Activated gamma-delta T cell treated with Interleukin-2 at 50 U/mL for 16 hours (primary cell): ENCODE measurements at places on chromosomes 5 and 9.

DNA sequence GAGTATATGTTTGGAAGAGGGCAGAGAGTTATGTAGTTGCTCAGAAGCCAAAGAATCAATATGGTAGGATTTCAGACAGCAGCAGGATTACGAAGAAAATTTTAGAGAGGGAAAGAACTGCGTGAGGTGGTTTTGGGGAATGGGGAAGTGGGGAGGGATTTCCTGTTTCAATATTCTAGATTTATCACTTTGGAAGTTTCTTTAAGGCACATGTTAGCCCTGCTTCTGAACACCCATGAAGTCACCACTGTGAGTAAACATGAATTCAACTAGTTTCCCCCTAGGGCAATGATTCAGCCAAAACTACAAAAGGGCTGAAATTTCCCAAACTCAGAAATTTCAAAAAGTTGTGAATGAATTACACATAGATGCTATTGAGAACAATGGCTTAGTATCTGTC lies 132.2 kb downstream of the EBF1 start:
- DNase-seq, result no peak

DNA sequence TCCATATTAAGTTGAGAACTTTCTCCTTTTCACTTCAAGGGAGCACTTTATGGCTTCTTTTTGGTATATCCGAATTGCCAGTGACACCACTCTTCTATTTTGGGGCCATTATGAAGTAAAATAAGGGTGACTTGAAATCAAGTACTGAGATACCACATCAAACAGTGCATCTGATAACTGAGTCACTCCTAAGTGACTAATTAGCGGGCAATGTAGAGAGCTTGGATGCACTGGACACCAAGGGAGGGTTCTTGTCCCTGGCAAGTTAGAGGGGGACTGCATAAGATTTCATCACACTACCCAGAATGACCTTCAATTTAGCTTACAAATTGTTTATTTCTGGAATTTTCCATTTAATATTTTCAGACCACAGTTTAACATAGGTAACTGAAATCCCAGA lies 813.9 kb upstream of the CDH10 start:
- no peak for DNase-seq

DNA sequence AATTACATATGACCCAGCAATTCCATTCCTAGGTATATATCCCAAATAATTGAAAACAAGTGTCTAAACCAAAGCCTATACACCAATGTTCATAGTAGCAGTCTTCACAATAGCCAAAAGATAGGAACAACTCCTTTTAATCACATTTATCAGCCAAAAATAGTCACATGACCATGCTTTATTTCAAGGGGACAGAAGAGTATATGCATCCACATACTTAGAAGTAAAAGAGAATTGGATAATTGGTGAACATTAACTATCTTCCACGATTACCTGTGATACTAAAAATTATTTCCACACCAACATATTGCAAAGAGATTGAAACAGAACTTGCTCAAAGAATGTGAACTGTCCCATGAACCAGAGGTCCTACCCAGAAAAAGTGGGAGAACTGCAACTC lies 51.8 kb upstream of the FOXE1 start:
- no peak for DNase-seq

DNA sequence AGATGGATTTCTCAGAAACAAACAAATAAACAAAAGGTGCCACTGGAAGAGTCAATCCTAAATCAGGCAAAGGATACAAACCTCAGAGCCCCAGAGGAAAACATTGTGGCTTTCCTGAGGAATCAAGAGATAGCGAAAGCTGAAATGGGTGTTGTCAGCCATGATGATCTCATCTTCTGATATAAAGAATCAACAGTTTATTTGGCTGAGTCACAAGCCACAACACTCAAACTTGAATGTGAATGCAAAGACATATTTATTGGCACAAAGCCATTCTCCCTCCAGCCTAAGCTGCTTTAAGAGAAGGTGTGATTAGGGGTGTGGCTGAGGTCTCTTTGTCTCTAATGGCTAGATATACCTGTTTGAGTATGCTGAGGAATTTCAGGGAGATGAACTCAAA lies 73.3 kb upstream of the NREP start:
- DNase-seq, result no peak

GRCh38 chr5:39826051-39826450 lies 401.3 kb upstream of the DAB2 start:
- DNase-seq, result no peak

GRCh38 chr9:12822111-12822510 lies 47.3 kb downstream of the LURAP1L start:
- DNase-seq, result no peak

DNA sequence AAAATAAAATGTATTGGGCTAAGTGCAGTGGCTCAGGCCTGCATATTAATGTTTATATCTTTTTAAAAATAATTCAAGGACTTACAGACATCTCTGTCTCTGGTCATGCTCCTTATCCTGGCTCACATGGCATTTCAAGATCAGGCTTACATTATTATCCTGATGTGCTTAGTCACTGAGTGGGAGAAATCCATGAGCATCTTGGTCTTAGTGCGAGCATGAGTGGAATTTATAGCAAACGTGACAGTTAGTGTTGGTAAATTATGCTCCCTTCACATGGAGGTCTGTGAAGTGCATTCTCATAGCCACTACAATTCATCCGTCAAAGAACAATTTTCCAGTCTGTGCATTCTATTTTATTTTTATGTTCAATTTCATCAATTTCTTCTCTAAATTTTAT lies 237.8 kb upstream of the EDIL3 start:
- DNase-seq, result no peak

GRCh38 chr5:154749491-154749890 lies 5.7 kb upstream of the LARP1 start:
- DNase-seq, result no peak

- DNase-seq, result no peak
Measured at GRCh38 chr5:173907686-173908371, 19.7 kb downstream of the CPEB4 start.

GRCh38 chr5:129748913-129749880 lies 1.3 kb downstream of the MINAR2 start:
- DNase-seq, result no peak

DNA sequence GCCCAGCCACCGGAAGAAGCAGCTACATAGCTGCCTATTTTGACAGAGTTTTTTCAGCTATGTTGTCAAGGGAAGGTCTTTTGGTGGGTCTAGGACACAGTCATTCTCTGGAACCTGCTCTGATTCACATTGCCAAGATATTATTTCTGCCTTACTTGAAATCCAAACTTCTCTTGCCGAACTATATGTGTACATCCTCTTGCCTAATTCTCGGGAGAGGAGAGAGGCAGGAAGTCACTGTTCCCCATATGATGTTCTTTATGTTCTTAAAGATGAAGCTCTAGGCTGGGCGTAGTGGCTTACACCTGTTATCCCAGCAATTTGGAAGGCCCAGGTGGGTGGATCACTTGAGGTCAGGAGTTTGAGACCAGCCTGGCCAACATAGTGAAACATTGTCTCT lies 8.6 kb downstream of the TMEM252 start:
- no peak for DNase-seq

DNA sequence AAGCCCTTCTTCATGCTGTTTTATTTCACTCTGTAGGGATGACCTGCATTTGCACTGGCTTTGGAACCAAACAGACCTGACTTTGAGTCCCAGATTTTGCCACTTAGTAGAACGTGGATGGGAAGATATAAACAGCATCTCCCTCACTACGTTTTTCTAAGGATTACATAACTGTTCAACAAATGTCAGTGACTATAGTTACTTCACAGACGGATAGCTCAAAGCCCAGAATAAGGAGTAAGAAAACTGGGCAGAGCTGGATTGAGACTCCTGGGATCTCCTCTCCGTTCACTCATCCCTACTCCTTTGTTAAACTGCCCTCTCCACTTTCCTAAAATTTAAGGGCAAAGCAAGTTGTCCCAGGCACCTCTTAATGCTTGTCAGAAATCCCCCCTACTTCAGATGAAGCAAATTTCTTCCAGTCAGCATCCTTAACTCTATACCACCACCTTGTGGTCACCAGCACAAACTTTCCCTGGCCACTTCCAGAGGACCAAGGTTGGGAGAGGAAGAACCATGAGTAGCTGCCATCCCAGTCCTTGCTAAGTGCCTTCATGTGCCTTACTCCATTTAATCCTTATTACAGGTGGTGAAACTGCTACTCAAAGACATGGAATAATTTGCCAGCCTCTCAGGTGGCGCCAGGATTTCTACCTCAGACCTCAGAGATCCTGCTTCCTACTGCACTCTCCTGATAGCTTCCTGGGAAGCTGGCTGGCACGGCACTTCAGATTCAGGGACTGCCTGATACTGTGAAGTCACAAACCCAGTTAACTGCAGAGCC lies 38.4 kb downstream of the EGR1 start:
- DNase-seq, result peak; percentile 24

DNA sequence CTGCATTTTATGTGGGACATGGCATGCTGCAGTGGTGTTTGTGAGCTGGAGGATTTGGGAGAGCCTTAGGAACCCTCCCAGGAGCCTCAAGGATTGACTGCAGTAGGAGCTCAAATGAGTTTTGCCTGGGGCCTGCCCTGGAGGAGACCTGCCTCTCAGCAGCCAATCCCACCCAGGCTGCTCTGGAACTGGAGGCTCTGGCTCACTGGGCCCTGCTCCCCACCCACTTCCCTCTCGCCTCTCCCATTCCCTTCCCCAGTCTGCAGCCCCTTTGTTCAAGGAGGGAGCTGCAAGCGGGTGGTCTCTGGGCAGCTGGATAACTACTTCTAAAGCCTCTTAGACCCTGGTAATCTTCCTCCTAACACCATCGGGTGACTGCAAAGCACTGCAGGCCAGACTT lies 24.2 kb downstream of the KCNIP1 start:
- no peak for DNase-seq

DNA sequence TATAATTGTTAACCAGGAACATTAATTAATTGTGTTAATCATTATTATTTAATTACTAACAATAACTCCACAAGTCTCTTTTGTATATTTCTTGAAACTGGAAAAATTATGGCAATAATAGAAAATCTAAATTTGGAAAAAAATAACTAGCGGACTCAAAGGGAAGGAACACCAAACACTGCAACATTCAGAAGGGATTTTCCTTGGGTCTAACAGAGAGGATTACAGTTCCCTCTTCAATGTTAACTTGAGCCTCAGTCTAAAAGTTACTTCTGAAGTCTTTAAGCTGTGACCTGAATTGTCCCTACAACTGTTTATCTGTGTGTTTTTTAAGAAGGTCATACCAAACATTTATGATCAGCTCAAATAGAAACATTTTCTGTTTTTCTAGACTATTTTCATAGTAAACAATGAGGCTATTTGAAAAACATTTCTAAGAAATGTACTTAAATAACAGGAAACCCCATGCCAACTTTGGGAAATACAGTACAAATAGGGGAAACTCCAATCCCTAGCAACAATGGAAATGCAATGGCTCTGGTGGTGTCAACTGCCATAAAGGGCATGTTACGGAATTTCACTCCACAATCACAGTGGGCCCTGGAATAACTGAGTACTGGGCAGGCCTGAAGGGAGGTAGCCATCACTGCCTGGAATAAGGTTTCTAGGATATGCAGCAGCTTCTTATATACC lies 61.2 kb downstream of the MCTP1 start:
- DNase-seq, result no peak

DNA sequence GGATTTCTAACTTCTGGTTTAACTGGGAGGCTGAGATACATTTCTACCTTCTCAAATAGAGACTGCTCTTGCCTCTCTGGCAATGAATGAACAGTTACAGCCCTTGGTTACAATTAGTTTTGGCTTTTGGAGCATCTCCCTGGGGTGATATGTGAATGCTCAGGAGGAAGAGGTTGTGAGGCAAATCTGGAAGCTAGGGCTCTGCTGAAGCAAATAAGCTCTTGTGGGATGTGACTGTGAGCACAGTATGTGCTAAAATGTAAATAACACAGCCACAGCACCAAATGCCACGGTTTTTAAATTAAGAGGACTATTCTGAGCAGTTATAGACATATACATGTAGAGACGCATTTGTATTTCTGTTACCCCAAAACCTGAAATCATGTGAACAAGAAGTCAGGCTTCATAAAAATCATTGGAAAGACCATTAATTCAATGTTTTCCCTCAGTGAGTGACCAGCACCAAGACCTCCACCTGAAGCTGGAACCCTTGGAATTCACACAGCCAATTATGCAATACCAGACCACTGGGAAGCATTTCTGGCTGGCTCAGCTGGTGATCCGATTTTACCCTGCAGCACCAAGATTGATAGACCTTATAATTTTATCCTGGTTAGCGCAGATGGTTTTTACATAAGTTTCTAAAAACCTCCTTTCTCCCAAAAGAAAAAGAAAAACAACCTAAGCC lies 3.0 kb upstream of the SLC44A1 start:
- DNase-seq, result no peak

GRCh38 chr5:169875091-169875728 lies 105.1 kb downstream of the INSYN2B start:
- DNase-seq, result no peak

DNA sequence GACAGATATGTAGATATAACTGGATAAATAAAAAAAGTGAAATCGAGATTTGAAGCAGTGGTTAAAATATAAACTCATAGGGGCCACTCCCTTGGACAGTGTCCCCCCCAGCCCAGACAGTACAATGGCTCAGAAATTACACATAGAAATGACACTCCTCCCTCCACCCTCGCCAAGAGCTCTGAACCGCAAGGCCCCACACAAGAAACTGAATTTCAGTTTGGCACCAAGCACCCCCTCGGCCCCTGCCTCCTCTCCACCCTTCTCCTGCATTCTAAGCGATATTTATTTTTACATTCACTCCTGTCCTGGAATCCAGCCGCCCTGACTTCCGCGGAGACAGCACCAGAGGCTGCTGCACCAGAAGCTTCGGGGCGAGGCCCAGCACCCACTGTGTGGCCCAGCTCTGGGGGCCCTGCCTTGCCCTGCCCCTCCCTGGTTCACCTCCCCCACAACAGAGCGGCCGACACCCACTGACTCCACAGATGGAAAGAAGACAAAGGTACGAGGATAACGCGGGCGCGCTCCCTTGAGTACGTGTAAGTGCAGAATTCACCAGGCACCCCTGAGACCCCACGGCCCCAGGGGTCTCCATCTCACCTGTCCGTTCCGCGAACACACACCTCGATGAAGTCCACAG lies 11.0 kb downstream of the STC2 start:
- DNase-seq, result no peak

DNA sequence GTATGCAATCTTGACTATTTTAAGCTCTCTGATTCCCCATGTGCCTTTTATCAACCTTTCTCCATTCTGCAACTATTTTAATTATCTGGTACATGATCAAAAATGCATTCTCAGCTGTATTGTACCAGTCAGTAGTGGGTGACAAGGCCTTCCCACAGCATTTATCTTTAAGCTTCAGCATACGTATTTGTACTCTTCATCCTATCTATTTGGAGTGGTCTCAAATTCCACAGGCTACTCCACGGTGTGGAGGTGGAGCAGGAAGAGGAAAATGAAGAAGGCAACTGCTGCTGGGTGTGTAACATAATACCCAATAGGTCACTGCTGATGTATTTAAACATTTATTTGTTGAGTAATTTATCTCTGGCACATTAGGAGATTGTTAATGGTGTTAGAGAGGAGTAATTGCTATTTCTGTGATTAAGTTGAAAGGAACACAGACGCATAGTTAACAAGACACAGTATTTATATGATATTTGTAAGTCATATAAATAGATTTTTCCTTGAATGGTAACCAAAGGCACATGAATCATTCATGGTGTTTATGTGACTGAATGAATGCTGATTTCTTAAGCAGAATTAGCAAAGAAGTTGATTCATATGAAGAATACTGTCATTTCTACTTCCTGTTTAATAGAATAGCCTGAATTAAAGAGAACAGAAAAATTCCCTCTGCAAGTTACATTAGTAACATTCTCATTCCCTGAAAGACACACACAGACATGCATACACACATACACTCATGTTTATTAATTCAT lies 153.8 kb upstream of the NR3C1 start:
- DNase-seq, result no peak

- DNase-seq, result no peak
Measured at GRCh38 chr5:128596071-128596470, 58.0 kb upstream of the FBN2 start.

GRCh38 chr5:149437391-149438040 lies 58.4 kb upstream of the IL17B start:
- DNase-seq, result no peak
